ENCODE measurements at places on chromosomes 6 and 20. TPM values are rescaled to one million over a fixed set of nuclear protein-coding genes. Genes with fewer than 3 reads are reported as not detected.

The DEF6 gene
- total RNA-seq: 0.05 TPM

The VSX1 gene
- total RNA-seq: 1.6 TPM

The RRBP1 gene
- total RNA-seq: 101 TPM

The SCGN gene
- total RNA-seq: not detected

The CCN5 gene
- 38.0 TPM for total RNA-seq

The ENPP3 gene
- not detected for total RNA-seq

The PMEPA1 gene
- total RNA-seq: 365 TPM

The NKX2-2 gene
- not detected for total RNA-seq

The SLC35D3 gene
- total RNA-seq: 0.07 TPM

The ARFRP1 gene
- total RNA-seq: 32.9 TPM

The SERPINB6 gene
- total RNA-seq: 144 TPM

The GPR6 gene
- total RNA-seq: not detected

The GGTLC1 gene
- not detected for total RNA-seq

The TSBP1 gene
- total RNA-seq: not detected

The CASS4 gene
- 0.03 TPM for total RNA-seq

The GPSM3 gene
- total RNA-seq: 0.38 TPM

The C2 gene
- 0.15 TPM for total RNA-seq

The FAXC gene
- 5.1 TPM for total RNA-seq

The DNMT3B gene
- 4.2 TPM for total RNA-seq

The JPH2 gene
- total RNA-seq: 0.88 TPM

The RIPOR2 gene
- not detected for total RNA-seq

The OPRL1 gene
- total RNA-seq: 0.45 TPM

The CLPSL2 gene
- total RNA-seq: 1.4 TPM

The MYO6 gene
- total RNA-seq: 6.8 TPM

The ATF6B gene
- 35.1 TPM for total RNA-seq

The GOPC gene
- 7.7 TPM for total RNA-seq

The PTK6 gene
- total RNA-seq: 2.7 TPM

The PTK7 gene
- total RNA-seq: 4.4 TPM

The MDFI gene
- 0.74 TPM for total RNA-seq

The HSPA12B gene
- total RNA-seq: 0.29 TPM

The SLC12A5 gene
- total RNA-seq: 14.8 TPM

The EYA4 gene
- 10.3 TPM for total RNA-seq

The PPP1R16B gene
- total RNA-seq: 0.27 TPM
